ENCODE measurements at places on chromosomes 7 and 10.

GRCh38 chr10:23314835-23315239, 29.8 kb downstream of the C10orf67 start:
- DNase-seq = peak; percentile 92

DNA sequence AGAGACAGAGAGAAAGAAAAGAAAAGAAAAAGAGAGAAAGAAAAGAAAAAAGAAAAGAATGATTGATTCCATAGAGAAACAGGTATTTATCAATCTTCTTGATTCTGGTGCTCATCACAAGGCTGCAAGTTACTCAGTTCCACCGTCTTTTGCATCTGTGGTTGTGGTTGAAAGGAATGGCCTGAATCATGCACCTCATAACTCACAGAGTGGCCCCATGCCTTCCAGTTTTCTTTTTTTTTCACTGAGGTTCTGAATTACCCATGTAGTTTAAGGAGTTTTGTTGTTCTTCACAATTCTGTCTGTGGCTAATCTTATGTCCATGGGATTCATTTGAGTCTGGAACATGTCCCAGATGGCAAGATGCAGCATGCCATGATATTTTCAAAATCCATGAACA, 156.0 kb downstream of the ZNF33B start:
- no peak for DNase-seq

GRCh38 chr7:100901921-100902332, 6.2 kb upstream of the ACHE start:
- no peak for DNase-seq

GRCh38 chr10:70192326-70192968, 22.1 kb upstream of the SAR1A start:
- peak; percentile 56 for DNase-seq

DNA sequence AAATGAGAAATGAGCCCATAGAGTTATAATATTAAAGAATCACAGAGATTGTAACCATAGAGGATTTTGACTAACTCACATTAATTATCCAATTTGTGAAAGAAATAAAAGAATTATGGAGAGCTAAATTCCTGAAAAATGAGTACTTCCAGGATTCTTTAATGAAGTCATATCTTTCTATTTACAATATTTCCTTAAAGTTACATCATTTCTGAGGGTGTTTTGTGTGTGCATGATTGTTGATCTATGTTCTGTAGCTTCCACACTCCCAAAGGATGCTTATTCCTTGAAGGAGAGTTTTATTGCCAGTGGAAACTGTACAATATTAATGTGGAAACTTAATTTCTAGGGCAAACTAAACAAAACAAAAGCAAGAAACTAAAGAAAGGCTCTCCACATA, 299.6 kb downstream of the MDFIC start:
- no peak for DNase-seq

DNA sequence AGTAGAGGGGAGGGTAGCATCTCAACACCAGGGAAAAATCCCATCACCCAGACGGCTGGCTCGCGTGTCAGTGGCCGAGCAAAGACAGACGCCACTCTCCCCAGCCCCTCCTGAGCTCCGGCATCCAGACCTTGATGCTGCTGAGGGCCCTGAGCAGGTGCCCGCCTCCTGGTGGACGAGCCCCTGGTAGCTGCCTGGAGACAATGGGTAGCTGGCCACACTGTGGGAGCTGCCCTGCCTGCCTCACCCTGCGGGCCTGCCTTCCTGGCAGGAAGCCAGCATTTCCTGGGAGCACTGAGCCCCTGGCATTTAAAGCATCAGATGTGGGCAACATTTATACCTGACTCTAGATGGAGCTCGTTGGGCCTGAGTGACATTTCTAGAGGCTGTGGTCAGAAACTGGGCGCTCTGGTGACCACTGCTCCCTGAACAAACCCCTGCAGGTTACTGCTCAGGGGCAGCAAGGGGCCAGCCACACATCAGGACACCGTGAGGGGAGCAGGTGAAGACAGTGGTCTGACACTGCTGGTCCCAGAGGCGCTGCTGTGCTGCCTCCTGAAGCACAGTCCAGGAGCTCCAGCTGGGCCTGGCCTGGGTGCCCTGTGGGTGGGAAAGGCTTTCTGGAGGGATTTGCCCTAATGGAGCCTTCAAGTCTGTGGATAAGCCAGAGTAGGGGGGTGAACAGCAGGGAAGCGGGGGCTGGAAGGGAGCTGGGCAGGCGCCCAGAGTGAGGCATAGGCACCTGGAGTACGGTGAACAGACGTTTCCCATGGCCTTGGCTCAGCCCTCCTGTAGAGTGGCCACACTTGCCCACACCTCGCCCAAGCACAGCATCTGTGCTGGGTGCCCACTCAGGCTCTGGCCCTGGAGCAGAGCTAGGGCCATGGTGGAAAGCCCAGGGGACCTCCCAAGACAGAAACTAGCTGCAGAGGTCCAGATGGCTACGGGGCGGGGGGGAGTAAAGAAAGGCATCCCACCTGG, 138.7 kb downstream of the MAPK8 start:
- DNase-seq = peak; percentile 12

- peak; percentile 54 for DNase-seq
Observed at GRCh38 chr10:36344240-36345174, 702.4 kb upstream of the FZD8 start.

DNA sequence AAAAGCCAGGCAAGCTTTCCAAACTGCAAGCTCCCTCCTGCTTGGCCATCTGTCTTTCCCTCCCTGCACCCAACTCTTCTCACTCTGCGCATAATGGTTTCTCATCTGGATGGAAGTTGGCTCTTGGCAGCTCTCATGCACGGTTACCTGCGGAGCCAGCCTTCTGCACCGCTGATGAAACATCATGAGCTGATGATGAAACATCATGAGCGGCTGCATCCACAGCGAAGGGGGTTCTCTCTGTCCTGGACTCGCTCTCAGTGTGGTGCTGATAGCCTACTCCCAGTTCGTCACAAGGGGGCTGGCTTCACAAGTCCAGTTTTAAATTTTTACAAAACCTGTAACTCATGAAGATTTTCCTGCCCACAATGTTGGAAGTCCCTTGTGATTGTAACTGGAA, 457.5 kb downstream of the ACTR3B start:
- no peak for DNase-seq

GRCh38 chr10:89521368-89521767, 14.0 kb downstream of the SLC16A12 start:
- DNase-seq = no peak

DNA sequence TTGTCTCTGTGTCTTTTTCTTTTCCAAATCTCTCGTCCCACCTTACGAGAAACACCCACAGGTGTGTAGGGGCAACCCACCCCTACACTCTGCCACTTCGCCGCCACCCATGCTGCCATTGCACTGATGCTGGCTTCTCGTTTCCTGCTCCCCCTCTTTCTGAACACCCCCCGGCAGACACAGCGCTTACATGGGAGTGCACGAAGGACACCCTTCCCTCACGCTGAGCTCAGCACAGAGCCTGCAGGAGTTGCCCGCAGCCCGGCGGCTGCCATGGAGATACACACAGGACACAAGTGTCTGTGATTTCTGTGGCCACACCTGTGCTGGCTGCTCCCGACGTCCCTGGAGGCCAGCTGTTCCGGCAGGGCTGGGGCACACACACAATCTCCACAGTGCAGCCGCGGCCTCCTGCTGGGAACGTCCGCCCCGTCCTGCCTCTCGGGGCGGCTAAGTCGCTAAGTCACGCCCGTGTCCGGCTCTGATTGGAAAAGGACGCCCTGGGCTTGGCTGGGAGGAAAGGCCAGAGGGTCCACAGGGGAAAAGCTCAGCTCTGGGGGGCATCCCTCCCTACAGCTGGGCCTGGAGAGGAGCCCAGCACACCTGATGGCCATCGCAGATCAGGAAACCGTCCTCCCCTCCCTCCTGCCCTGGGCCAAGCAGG, 349.8 kb downstream of the PTPRN2 start:
- DNase-seq = no peak

GRCh38 chr10:102358712-102359382, 36.7 kb upstream of the NFKB2 start:
- DNase-seq = no peak

GRCh38 chr7:106623853-106624252, 37.1 kb downstream of the CCDC71L start:
- peak; percentile 42 for DNase-seq

- peak; percentile 60 for DNase-seq
Observed at GRCh38 chr10:60237977-60238758, 151.5 kb downstream of the ANK3 start.

GRCh38 chr10:76432016-76433012, 1000.9 kb downstream of the LRMDA start:
- DNase-seq = peak; percentile 81

GRCh38 chr7:31892099-31892829, 177.9 kb downstream of the PDE1C start:
- no peak for DNase-seq

DNA sequence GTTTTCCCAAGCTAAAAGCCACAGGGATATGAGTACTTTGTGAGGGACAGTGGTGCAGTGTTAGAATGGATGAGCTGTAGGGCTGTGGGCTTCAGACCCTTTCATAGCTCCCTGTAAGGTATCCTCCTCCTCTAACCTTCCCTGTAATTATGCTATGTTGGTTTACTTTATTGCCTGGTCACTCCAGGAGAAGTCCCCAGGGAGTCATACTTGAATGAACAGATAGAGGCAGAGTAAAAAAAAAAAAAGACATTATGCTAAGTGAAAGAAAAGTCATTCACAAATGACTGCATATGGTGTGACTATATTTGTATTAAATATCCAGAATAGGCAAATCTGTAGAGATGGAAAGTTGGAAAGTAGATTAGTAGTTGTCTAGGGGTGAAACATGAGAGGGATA, 434.4 kb downstream of the AUTS2 start:
- no peak for DNase-seq

DNA sequence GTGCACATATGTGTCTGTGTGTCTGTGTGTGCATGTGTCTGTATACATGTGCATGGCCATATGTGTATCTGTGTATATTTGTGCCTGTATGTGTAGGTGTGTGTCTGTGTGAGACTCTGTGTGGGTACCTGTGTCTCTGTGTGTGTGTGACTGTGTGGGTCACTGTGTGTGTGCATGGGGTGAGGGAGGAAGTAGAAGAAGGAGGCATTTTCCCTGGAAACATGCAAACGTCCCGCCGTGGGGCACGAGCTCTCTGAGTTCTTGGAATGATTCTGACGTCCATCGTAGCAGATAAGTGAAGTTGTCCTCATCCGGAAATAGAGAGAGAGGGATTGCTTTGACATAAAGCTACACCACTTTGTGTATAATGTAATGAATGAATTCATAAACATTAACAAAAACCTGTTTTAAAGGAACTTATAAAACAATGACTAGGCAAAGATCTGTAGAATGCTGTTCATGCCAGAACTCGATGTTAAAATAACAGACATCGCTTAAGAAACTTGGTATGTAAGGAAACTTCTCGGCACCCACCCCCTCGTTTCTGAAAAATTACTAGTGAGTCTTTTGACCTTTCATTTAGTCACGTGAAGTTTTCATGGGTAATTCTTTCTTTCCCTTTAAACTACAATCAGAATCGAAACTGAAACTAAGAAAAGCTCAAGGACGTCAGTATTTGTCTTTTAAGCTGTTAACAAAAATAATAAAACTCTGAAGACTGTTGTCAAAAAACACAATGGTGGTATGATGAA, 43.6 kb upstream of the KLF6 start:
- peak; percentile 85 for DNase-seq

DNA sequence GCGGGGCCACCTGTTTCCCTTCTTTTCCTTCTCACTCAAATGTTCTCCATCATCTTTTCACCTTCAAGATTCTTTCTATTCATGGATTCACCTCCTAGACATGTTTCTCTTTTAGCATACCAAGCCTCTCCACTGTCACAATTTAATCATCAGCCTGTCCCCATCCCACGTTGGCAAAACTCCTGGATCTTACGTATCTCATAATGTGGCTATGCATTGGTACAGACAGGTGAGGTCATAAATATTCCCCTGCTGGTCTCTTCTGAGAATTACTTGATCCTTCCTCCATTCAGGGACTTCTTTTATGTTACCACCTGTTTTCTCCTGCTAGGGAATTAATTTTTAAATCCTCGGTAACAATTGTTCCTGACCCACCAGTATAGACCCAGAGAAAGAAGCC, 262.6 kb upstream of the NEBL start:
- no peak for DNase-seq

Data from cardiac fibroblast (primary cell).